ENCODE measurements at places on chromosomes 5 and 9. TPM values are rescaled to one million over a fixed set of nuclear protein-coding genes. Genes with fewer than 3 reads are reported as not detected.

DRD1 gene
- total RNA-seq = not detected

DNA sequence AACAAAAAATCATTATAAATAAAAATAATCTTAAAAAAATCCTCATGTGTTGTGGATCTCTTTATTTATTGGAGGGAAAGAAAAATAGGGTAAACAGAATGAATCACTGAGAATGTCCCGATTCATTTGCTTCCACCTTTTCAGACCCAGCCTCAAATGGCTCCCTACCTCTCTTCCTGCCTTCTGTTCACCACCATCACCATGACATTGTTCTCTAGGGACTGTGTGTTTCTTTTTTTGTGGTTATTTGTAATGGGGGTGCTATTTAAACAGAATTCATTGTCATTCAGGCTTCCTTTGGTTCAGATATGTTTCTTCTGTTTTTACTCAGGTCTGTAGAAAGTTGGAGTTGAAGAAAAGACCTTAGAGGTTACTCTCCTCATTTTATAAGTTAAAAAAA, 198.2 kb downstream of the KIF4B start:
- no peak for DNase-seq
- no peak overlapping the region for H3K27ac ChIP-seq
- no peak overlapping the region for H3K4me3 ChIP-seq
- H3K36me3 ChIP-seq = no peaks in the 10 kb centered on the region

- H3K27ac ChIP-seq = no peak overlapping the region
- no peaks in the 10 kb centered on the region for H3K36me3 ChIP-seq
- no peaks in the 10 kb centered on the region for H3K27me3 ChIP-seq
- H3K4me3 ChIP-seq = no peak overlapping the region
- no peak for DNase-seq
Measured at GRCh38 chr5:40976836-40977235, 67.5 kb downstream of the C7 start.

- H3K27me3 ChIP-seq = no peaks in the 10 kb centered on the region
- no peak for DNase-seq
- no peak overlapping the region for H3K4me3 ChIP-seq
- no peak overlapping the region for H3K27ac ChIP-seq
Measured at GRCh38 chr9:76366275-76366674, 28.0 kb downstream of the RFK start.

DNA sequence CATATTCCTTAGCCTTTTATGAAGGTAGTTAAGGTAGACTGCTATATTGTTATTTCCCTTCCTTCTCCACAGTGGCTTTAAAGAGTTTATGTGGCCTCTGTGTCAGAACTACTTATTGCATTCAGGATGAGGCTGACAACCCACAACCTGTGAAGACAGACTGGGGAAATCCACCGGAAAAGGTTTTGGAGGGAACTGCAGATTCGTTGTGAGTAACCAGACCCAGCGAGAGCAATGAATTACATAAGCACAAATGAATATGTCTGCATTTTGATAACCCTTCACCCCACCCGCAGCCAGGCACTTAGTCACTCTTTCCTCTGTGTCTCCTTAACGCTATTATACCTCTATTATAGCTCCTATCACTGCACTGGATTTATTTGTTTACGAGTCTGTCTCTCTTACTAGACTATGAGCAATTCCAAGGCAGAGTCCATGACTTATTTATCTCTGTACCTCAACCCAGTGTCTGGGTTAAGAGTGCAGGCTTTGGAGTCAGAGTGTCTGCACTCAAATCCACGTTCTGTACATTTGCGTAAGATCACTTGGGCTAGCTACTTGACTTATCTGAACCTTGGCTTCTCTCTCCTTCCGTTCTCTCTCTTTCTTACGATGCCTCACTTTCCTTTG, 19.2 kb downstream of the KCTD16 start:
- H3K27me3 ChIP-seq = peaks cover 4% of the 10 kb centered on the region
- DNase-seq = no peak
- no peaks in the 10 kb centered on the region for H3K36me3 ChIP-seq
- no peaks in the 10 kb centered on the region for H3K4me1 ChIP-seq

DNA sequence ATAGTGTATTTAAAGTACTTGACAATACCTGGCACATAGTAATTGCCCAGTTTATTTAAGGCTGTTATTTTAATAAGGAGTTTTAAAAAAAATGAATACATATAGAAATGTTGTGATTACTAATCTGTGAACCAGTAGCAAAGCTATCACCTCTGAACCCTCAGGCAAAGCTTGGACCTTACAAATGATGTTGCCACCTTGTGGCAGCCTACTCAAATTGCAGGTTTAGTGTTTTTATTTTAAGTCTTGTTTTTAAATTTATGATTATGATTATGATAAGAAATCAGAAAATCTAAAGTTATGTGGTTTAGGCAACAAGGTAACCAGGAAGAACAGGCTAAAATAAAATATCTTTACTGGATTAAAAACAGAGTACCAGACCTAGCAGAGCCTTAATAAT, 35.8 kb downstream of the PPARGC1B start:
- DNase-seq = no peak
- no peaks in the 10 kb centered on the region for H3K27me3 ChIP-seq
- H3K4me1 ChIP-seq = no peaks in the 10 kb centered on the region
- no peak overlapping the region for H3K27ac ChIP-seq
- H3K4me3 ChIP-seq = no peak overlapping the region

GRCh38 chr9:31799953-31800609, 584.4 kb upstream of the ACO1 start:
- no peak overlapping the region for H3K27ac ChIP-seq
- no peak overlapping the region for H3K4me3 ChIP-seq
- no peaks in the 10 kb centered on the region for H3K4me1 ChIP-seq
- no peaks in the 10 kb centered on the region for H3K27me3 ChIP-seq
- no peak for DNase-seq
- no peaks in the 10 kb centered on the region for H3K36me3 ChIP-seq

GRCh38 chr9:13082796-13083195, 196.7 kb downstream of the MPDZ start:
- H3K4me3 ChIP-seq = no peak overlapping the region
- DNase-seq = no peak
- H3K27ac ChIP-seq = no peak overlapping the region
- H3K4me1 ChIP-seq = no peaks in the 10 kb centered on the region
- no peaks in the 10 kb centered on the region for H3K27me3 ChIP-seq

- no peaks in the 10 kb centered on the region for H3K36me3 ChIP-seq
- H3K4me3 ChIP-seq = no peak overlapping the region
- H3K4me1 ChIP-seq = no peaks in the 10 kb centered on the region
- H3K27ac ChIP-seq = no peak overlapping the region
- H3K27me3 ChIP-seq = no peaks in the 10 kb centered on the region
- DNase-seq = no peak
Measured at GRCh38 chr9:94553029-94553938, 1.6 kb upstream of the PCAT7 start.

GRCh38 chr5:170655476-170655875, 128.0 kb upstream of the GABRP start:
- no peaks in the 10 kb centered on the region for H3K27me3 ChIP-seq
- H3K4me1 ChIP-seq = no peaks in the 10 kb centered on the region
- no peak overlapping the region for H3K27ac ChIP-seq
- no peaks in the 10 kb centered on the region for H3K36me3 ChIP-seq
- DNase-seq = no peak
- no peak overlapping the region for H3K4me3 ChIP-seq

DNA sequence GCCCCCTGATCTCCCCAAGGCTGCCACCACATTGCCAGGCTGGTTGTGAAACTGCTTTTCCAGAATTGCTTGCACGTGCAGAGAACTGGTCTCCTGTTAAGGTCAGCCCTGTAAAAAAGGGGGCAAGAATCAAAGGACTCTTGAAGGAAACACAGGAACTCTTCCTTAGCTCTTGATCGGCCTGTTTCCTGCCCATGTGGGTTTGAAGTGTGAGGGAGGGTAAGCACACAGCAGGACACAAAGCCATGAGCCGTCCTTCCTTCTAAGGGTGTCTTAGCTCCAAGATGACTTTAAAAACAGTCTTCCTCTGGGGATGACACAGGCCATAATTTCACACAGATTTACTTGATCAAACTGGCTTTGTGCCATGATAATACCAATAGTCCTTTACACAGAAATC, 36.1 kb downstream of the TEK start:
- H3K27ac ChIP-seq = no peak overlapping the region
- H3K27me3 ChIP-seq = no peaks in the 10 kb centered on the region
- H3K4me3 ChIP-seq = no peak overlapping the region
- no peaks in the 10 kb centered on the region for H3K36me3 ChIP-seq
- DNase-seq = no peak

All from tibial nerve (tissue), 4 donors.